ENCODE measurements at places on chromosomes 2 and 18.

- no peak for DNase-seq
Observed at GRCh38 chr2:149040451-149040850, 2.0 kb downstream of the LYPD6B start.

GRCh38 chr18:76662626-76663025, 159.7 kb upstream of the ZNF236 start:
- no peak for DNase-seq

GRCh38 chr18:61368001-61368400, 34.8 kb downstream of the CDH20 start:
- no peak for DNase-seq

- no peak for DNase-seq
Observed at GRCh38 chr18:44625386-44625785, 55.3 kb upstream of the SETBP1 start.

- no peak for DNase-seq
Observed at GRCh38 chr2:105866216-105867185, 121.8 kb downstream of the NCK2 start.

DNA sequence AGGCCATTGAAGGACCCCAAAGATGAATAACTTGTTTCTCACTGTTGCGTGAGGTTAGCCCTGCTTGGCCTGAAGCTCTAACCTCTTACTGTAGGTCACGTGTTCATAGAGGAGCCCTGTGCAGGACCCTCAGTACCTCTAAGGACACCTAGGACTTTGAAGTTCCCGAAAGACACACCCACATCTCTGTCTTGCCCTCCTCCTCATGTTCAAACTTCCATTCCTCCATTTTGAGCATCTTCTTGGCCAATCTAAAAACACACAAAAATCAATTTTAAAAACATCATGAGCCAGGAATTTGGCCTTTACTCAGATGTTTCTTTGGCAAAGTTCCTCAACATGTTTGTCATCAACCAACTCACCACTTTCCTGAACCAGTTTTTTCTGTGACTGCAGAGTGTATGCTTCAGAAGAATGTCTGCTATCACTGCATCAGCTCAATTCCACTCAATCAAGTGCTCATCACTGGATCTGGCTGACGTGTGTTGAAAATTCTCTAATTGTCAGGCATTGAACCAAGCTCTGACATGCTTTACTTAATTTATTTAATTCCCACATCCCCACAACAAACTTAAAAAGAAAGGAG, 101.6 kb downstream of the AP1S3 start:
- no peak for DNase-seq

- no peak for DNase-seq
Observed at GRCh38 chr2:76188334-76189008, 477.8 kb upstream of the GCFC2 start.

GRCh38 chr2:238130696-238131628, 7.5 kb upstream of the KLHL30 start:
- DNase-seq: no peak

- DNase-seq: no peak
Observed at GRCh38 chr2:150963336-150963735, 298.3 kb downstream of the RBM43 start.

DNA sequence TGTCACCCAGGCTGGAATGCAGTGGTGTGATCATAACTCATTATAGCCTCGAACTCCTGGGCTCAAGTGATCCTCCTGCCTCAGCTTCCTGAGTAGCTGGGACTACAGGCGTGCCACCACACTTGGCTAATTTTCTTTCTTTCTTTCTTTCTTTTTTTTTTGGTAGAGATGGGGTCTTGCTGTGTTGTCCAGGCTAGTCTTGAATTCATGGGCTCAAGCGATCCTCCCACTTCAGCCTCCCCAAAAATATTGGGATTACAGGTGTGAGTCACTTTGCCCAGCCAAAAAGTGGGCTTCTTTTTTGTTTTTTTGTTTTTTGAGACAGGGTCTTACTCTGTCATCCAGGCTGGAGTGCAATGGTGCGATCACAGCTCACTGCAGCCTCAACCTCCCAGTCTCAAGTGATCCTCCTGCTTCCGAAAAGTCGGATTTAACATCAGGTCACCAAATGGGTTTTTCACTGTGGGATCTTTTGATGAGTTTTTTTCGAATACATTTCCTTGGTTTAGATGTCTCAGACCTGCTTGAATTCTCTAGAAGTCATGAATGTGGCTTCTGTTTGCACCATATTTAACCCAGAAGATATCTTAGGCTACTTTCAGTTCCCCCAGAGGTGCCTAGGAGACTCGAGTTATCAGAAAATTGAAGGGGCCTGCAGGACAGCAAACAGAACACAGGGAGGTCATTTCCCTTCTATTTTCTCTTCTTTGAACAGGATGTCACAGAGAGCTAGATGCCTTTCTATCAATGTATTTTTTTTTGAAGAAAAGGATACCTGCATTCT, 8.9 kb downstream of the RAB31 start:
- no peak for DNase-seq

DNA sequence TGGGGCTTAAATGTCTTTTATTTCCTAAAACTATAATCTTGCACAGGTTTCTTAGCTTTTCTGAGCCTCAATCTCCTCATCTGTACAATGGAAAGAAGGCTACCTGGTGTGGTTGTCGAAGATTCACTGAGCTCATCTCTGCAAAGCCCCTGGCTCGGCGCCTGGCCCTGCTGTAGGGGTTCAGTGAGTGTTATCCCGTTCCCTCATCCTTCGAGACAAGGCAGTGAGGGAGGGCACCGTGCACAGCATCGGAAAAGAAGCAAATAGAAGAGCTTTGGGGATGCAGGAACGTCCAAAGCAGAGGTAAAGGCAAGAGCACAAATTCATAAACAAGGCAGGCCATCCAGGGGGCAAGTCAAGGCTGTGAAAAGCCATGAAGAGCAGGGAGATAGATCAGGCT, 41.2 kb upstream of the ATG16L1 start:
- no peak for DNase-seq
